ENCODE measurements at places on chromosomes 2 and 18.

DNA sequence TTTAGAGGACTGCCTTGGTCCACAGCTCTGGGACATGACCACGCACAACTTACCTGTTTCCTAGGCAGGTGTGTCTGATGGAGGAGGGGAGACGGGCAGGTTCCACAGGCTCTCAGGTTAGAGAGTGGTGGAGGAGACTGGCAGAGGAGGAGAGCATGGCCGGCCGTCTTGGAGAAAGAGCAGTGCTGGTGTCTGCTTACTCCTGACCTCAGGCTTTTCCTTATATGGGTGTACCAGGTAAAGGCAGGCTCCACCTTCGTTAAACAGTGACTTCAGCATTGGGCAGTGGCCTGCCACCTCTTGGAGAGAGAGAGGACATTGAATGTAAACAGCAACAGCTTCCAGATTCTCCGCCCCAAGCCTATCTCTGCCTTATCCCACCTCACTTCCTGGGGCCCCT is at the start of gene CAPN13:
Gene CAPN13 (minus strand): TSS at position 198 of the 400 bp plus-strand sequence. CDS start 20,121 bp downstream, outside the sequence.
- peak; percentile 79 for DNase-seq

- DNase-seq = no peak
These were observed 57.2 kb upstream of the BOD1L2 start for GRCh38 chr18:57089702-57090101.

DNA sequence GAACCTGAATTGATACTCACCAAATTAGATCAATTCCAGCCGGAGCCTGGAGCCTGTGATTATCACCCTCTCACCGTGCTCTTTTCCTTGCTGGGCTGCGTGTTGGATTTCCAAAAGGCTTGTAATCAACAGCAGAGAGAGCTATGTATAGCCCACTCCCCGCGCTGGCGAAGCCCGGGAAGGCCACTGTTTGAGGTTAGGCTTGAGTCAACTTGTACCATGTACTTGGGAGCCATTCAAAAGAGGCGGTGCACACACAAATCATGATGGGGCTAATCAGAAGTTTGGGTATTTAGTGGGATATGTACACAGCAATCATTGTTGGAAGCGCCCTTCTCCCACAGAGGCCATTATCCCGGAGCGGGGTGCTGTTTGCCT is 151.6 kb downstream of the GLI2 start:
- DNase-seq = no peak

GRCh38 chr2:235021752-235022151 is 69.9 kb downstream of the SH3BP4 start:
- no peak for DNase-seq

- DNase-seq = no peak
These were observed 111.7 kb upstream of the AGAP1 start for GRCh38 chr2:235382179-235382578.

GRCh38 chr18:32771169-32771751 is 1.6 kb downstream of the KLHL14 start:
- DNase-seq = peak; percentile 47

- no peak for DNase-seq
These were observed 121.0 kb upstream of the SH3BP4 start for GRCh38 chr2:234830853-234831252.

DNA sequence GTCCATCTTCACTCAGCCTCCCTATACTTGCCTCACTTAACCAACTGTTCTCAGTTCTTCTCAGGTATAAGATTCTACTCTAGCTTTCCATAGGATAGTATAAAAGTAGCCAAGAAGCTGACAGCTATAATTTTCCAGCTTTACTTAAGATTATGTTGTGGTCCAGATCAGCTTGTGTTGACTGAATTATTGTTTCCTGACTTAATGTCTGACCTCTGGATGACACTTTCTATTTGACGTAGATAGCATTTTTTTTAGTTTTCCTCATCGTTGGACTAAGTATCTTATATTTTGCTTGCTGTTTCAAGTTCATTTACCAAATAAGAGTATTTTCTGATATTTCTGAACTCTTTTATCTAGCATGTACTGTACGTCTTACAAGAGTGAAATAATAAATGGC is 1272.5 kb upstream of the CDH2 start:
- no peak for DNase-seq

DNA sequence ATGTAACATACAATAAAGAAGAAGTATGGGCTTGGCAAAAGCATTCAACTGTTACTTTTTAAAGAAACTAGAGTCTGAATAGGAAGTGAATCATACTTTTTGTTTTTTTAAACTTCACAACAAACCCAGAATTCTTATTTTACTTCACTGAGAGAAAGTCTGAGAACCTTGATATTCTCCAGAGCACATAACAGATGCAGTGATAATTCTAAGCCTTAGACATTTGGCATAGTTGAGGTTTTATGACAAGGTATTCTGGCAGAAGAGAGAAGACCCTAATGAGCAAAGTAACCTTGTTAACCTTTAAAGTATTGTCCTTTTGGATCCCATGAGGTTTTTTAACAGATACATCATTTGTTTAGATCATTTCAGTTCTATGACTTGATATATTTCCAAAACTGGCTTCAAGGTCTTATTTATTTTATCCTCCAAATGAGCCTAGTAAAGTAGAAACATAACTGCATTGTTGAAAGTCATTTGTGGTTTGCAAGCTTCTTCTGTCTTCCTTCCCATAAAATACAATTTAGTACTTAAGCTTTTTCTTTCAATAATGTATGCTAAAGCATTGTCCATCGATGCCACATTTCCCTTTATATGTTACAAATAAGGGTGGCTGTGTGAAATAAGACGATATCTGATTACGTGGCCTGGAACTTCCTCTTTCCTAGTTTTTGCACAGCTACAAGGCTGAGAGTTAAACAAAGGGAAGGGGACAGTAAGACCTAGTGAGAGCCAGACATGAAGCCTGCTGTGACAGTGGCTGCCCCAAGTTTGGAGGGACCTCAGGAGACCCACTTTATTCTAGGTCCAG is 86.1 kb upstream of the ITPRID2 start:
- DNase-seq = no peak

- no peak for DNase-seq
These were observed 74.9 kb downstream of the GPD2 start for GRCh38 chr2:156511122-156511521.

GRCh38 chr18:11676867-11677266 is 12.2 kb upstream of the GNAL start:
- peak; percentile 24 for DNase-seq

DNA sequence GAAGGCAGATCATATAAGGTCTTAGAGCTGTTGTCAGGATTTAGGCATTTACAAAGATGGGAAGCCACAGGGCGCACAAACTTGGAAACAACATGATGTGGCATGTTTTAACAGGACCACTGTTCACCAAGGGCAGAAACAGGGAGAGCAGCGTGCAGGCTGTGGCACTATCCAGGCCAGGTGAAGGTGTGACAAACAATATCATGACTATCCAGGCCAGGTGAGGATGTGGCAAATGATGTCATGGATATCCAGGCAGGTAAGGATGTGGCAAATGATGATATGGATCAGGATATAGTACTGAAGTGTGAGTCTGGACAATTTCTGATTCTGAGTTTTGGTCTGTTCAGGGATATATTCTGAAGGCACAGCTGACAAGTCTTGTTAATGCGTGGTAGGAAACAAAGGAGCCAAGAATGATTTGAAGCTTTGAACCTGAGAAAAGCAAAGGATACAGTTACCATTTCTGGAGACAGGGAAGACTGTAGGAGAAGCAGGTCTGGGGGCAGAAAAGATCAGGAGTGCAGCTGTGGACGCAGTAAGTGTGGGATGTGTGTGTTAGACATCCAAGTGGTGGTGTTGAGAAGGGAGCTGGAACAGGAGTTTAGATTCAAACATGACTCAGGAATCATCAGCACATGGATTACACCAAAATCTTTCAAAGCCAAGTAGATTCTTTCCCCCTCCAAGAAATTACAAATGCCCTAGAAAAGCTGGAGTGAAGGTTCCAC is 205.9 kb downstream of the TMEM163 start:
- no peak for DNase-seq

DNA sequence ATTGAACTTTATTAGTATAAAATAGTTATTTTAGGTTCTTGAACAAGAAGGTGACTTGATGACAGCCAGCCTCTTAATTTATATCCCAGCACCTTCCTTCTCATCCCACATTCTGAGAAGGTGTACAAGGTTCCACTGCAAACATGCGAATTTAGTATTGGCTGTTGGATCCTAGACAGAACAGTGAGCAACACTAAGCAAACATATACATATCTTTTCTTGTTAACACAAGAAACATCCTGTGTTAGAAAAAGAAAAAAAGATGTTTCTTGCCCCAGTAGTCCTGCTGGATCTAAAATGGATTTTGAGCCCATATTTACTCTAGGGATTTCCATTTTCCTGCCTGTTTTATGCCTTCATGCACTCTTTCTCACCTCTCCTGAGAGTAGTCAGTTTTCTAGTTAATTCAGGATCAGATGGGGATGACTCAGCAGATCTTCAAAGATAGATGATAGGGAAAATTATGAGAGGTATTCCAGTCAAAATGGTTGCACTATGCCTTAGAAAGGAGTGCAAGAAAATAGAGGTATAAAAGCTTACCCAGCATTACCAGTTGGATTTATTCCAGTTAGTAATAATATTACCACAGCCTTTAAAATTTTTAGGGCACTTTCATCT is 336.5 kb downstream of the MEIS1 start:
- DNase-seq = no peak

- no peak for DNase-seq
These were observed 249.4 kb upstream of the UBE2E3 start for GRCh38 chr2:180730976-180731375.

GRCh38 chr2:225353579-225354085 is 45.9 kb upstream of the NYAP2 start:
- no peak for DNase-seq

DNA sequence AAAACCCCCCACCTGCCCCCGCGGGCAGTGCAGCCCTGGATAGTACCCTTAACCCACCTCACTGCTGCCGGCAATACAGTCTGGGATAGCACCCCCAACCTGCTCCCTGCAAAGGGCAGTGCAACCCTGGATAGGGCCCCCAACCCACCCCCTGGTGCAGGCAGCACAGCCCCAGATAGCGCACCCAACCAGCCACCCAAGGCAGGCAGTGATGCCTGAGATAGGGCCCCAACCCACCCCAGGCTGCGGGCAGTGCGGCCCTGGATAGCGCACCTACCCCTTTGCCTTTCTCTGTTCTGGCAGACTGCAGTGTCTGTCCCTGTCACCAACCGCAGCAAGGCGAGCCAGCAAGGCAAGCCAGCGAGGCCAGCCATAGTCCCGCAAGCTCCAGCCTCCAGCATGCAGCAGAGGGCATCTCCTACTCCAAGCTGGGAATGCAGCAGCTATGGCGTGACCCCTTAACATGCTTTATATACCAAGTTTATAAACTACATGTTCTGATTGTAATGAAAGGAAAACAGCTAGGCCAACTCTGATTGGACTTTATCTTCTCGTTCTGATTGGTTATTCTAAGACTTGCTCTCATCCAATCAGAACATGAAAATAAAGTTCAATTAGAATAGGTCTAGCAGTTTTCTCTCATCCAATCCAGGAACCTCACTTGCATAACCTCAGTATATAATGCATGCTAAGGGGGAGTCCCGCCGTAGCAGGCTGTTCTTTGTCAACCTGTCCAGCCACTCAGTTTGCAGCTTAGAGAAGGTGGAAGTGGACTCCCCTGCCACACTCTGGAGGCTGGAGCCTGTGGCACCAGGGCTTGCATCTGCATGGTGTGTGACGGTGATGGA is 34.1 kb upstream of the ANKRD62 start:
- no peak for DNase-seq

- DNase-seq = no peak
These were observed 2.7 kb downstream of the ABHD1 start for GRCh38 chr2:27126252-27126710.

DNA sequence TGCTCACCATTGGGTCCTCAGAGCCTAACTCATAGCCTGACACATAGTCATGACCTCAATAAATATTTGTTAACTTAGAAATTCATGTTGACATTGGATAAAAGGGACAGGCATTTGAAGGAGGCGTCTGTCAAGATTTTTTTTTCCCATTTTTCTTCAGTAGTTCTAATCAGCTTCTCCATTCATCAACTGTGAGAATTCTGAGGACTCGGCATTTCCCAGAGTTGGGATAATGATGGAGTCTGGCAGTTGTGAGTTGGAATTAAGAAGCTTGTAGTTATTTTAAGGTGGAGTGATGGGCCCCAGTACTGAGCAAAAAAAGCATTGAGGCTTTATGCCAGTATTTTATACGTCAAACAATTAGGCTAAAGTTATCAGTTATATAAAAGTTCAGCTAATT is 4.6 kb downstream of the SPATS2L start:
- DNase-seq = no peak

GRCh38 chr2:216404010-216404618 is 8.2 kb upstream of the SMARCAL1 start:
- peak; percentile 68 for DNase-seq

- no peak for DNase-seq
These were observed 208.6 kb downstream of the PARD3B start for GRCh38 chr2:204753841-204754240.

- DNase-seq = no peak
These were observed 108.7 kb upstream of the ATL2 start for GRCh38 chr2:38485734-38486133.

GRCh38 chr2:108548208-108549003 is 14.1 kb downstream of the LIMS1 start:
- DNase-seq = no peak

GRCh38 chr2:10086950-10087349 is 6.7 kb upstream of the CYS1 start:
- no peak for DNase-seq

GRCh38 chr2:134039912-134040581 is 213.8 kb upstream of the MGAT5 start:
- DNase-seq = no peak

DNA sequence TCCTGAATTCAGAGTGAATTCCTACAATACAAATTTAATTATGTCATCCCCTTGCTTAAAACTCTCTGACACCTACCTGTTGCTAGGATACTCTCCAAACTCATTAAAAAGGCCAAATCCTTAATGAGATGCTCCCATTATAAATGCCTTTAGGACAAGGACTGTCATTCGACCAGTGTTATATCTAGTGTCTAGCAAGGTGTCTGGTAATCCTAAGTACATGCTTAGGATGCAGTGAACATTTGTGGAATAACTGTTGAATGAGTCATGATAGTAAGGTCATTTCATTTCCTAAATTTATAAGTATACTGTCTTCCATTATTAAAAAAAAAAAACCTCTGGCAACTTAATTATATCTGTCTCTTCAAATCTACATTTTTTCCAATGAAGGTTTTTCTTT is 588.9 kb upstream of the NRXN1 start:
- DNase-seq = no peak

DNA sequence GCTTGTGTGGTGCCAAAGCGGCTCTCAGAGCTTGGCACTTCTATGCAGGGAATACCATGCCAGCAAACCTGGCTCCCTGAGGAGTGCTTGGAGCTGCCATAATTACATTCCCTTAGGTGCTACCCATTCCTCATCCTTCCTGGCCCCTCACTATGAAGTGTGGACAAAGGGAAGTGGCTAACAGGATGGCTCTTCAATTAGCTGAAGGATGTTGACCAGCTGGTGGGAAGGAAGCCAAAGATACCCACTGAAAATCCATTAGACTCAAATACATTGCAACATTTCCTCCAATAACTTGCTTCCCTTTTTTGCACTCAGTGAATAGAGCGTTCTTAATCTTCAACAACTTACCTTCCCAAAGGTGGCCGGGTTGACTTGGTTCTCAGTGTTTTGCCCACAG is 8.5 kb downstream of the RFX8 start:
- DNase-seq = no peak

GRCh38 chr2:114316532-114317300 is 125.7 kb upstream of the DPP10 start:
- DNase-seq = no peak
